ENCODE measurements at places on chromosomes 1 and 21. TPM values are rescaled to one million over a fixed set of nuclear protein-coding genes. Genes with fewer than 3 reads are reported as not detected.

DNA sequence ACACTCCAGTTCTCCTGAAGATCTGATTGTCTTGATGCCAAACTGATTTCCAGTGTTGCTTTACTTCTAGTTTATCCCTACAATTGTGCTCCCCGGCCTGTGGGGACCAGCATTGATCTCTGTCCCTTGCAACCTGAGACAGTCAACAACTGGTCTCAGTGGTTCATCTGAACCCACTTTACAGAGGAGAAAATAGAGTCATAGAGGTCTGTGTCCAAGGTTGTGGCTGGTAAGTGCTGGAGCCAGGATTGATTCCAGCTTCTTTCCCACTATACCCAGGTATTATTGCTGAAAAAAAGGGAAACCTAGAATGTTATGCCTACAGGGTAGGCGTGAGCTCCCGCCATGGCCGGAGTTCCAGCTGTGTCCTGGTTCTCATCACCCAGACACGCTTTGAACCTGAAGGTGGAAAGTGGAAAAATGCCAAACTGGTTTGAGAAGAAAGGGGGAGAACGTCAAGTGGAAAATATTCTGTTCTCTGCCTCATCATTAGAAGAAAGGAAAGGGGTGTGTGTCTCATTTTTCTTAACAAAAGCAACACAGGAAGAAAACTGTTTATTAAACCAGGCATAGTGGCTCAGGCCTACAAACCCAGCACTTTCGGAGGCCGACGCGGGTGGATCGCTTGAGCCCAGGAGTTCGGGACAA is 60.7 kb upstream of the ITPKB start:
- no peak for DNase-seq

The SLC9C2 gene
- 2.6 TPM for total RNA-seq

DNA sequence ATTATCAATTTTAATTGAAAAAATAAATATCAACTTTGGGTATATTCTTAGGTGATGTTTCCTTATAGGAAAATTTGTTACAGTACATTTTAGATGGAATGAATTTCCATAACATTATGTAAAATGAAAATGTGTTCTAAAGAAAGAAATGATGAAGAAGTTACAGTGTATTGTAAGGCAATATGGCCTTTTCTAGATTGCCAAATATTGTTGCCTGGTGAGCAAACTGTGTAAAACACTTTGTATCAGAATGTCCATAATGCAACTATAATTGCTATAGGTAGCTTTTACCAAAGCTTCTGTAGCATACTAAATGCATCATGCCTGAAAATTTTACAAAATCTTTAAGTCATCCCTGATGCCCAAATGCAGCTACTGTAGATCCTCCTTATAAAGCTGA is 285.0 kb downstream of the LRRC7 start:
- DNase-seq: no peak

The U2AF1 gene
- 43.0 TPM for total RNA-seq

- peak; percentile 41 for DNase-seq
These were observed 57.9 kb downstream of the FGGY start for GRCh38 chr1:59354709-59355337.

DNA sequence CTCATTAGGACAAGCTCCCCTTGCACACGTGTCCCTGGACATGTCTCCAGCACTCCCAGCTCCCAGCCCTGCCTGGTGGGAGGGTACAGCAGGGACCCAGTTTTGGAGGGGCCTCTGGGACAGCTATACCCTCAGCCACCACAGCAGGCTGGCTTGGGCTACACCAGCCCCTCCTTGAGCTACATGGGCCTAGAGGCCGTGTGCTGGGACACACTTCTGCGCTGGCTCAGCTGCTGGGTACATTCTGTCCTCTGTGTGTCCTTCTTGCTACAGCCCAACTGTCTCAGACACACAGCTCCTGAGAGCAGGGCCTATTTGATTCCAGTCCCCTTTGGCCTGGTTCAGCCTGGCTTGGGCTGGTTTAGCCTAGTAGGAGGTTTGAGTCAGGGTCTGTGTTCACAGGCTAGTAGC is 26.7 kb downstream of the DMAP1 start:
- peak; percentile 52 for DNase-seq

DNA sequence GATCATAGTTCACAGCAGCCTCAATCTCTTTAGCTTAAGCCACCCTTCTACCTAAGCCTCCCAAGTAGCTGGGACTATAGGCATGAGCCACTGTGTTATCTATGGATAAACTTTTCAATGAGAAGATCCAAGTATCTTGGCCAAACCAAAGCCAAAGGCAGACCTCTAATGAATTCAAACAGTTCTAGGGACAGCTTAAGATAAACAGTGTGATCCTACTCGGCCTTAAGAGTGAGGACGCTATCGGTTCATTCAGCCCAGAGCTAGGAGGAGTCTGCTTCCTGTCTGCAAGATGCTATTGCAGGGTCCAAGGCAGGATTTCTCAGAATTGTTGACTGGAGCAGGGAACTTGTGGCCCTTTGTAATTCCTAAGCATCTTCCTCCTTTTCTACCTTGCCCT is 368.7 kb downstream of the ST6GALNAC3 start:
- DNase-seq: no peak

DNA sequence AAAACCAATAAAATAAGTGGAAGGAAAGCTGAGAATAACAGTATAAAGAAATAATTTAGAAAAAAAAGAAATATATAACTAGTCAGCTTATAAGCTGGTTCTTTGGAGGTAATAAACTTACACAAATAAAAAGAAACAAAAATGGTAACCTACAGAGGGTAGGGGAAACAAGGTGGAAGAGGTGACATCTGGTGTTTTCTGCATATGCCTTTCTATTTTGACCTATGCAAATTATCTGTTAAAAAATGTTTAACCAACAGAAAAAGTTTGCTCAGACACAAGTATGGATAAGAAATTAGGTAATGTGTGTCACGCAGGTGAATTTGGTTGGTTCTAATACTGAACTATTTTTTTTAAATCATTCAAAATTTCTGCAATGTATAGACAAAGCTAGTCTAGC is 53.6 kb upstream of the DMRTA2 start:
- DNase-seq: no peak

DNA sequence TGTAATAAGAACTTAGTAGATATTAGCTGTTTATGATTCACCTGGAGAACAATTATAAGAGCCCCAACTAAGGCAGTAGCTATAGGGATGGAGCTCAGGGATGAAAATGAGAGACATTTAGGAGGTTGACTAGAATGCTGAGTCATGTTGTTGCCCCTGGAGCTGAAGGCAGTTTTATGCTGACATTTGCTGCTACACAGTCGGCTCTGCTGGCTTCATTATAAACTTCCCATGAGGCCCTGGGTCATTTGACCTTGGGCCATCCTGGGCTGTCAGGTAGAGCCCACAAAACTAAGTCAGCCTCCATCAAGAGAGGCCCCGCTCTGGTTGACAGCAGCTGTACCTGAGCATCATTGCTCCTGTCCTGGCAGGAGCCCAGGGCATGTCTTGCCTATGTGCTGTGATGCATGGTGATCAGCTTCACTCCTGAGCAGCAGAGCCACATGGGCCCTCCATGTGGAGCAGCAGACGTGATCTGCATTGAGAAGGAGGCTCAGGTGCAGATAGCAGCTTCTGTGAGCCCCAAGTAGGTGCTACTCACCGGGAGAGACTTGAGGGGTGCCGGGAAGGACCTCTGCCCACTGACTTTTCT is 112.4 kb downstream of the TBX19 start:
- DNase-seq: no peak

The RGS8 gene
- total RNA-seq: not detected

The C1orf105 gene
- not detected for total RNA-seq

The ICOSLG gene
- 5.0 TPM for total RNA-seq

The BSDC1 gene
- total RNA-seq: 75.8 TPM

All from stomach (tissue), 19 donors.